RWPE2 (cell line): ENCODE measurements at places on chromosomes 16 and 17.
A peak's percentile ranks its signal among the peaks of the same experiment; 100 is the strongest.

- no peaks in the 10 kb centered on the region for H3K36me3 ChIP-seq
- H3K4me1 ChIP-seq = no peaks in the 10 kb centered on the region
- no peaks in the 10 kb centered on the region for H3K27me3 ChIP-seq
- H3K27ac ChIP-seq = no peak overlapping the region
- DNase-seq = no peak
Measured at GRCh38 chr16:17160285-17160853, 310.4 kb downstream of the XYLT1 start.

DNA sequence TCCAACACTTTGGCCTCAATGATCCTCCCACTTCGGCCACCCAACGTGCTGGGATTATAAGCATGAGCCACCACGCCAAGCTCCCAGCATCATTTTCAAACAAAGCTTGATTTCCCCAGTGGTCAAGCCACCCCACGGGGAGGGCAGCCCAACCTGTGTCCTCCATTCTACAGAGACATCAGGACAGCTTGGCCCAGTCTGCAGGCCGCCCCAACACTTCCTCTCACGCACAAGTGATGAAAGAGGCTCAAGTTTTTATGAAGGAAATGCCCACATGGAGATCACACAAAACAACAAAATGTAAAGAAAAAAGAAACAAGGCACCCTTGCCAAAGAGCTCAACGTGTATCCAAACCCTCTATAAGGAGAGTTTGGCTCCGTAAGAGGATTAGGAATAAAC lies 112.4 kb downstream of the XYLT1 start:
- no peak overlapping the region for H3K27ac ChIP-seq
- H3K4me3 ChIP-seq = no peak overlapping the region
- no peak for DNase-seq
- H3K4me1 ChIP-seq = peaks cover 6% of the 10 kb centered on the region

GRCh38 chr17:1264196-1264595 lies 6.0 kb upstream of the BHLHA9 start:
- H3K36me3 ChIP-seq = no peaks in the 10 kb centered on the region
- H3K27me3 ChIP-seq = peaks cover 3% of the 10 kb centered on the region
- no peak for DNase-seq

DNA sequence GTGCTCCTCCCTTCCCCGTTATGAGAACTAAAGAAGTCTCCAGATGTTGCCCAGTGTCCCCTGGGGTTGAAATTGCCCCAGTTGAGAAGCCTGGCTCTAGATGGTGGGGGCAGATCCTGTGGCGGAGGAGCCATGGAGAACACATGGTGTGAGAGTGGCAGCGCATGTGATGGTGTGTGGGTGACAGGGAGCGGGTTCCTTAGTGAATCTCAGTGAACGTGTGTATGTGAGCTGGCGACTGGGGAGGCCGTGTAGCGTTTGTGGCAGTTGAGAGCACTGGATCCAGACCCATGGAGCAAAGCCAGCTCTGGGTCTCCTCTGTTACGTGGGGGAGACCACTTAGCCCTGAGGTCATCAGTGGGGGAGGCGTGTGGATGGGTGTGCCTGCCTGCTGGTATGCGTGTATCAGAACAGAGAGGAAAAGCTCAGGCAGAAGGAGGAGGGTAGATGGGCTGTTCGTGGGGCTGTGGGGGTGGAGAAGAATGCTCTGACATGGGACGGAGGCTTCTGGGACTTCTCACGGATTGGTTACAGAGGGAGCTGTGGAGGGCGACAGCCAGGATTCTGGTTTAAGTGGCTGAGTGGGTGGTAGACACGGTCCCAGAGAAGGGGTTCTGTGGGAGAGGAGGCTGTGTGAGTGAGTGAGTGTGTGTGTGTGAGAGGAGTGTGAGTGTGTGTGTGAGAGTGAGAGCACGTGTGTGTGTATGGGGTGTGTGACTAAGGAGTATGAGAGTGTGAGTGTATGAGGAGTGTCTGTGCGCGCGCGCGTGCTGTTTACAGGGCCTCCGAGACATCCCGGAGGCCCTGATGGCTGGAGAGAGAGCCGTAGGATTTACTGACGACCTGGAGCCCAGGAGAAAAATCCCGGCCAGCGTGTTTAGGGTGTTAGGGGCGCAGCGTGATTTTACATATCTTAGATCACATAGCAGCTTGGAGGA lies 193.8 kb downstream of the SNX29 start:
- no peaks in the 10 kb centered on the region for H3K27me3 ChIP-seq
- H3K36me3 ChIP-seq = no peaks in the 10 kb centered on the region
- no peak overlapping the region for H3K27ac ChIP-seq
- DNase-seq = no peak
- no peak overlapping the region for H3K4me3 ChIP-seq
- H3K4me1 ChIP-seq = no peaks in the 10 kb centered on the region

- no peak within 1 kb of the TSS for H3K27ac ChIP-seq
- H3K4me1 ChIP-seq = peaks cover 9% of the 10 kb centered on the region
- no peaks in the 10 kb centered on the region for H3K27me3 ChIP-seq
Measured at GRCh38 chr17:41029633-41030245, at the start of gene KRTAP1-4. TSS of gene KRTAP1-4 (minus strand) at chr17:41030195. CDS start at chr17:41030078, 117 bp downstream.

GRCh38 chr17:83115202-83115651 lies 35.8 kb downstream of the METRNL start:
- no peaks in the 10 kb centered on the region for H3K36me3 ChIP-seq
- no peak for DNase-seq
- no peak overlapping the region for H3K27ac ChIP-seq
- no peaks in the 10 kb centered on the region for H3K27me3 ChIP-seq

- H3K4me1 ChIP-seq = no peaks in the 10 kb centered on the region
- no peak overlapping the region for H3K27ac ChIP-seq
- H3K4me3 ChIP-seq = no peak overlapping the region
- DNase-seq = no peak
Measured at GRCh38 chr16:67444259-67445125, 13.6 kb downstream of the HSD11B2 start.

- no peaks in the 10 kb centered on the region for H3K27me3 ChIP-seq
- no peaks in the 10 kb centered on the region for H3K4me1 ChIP-seq
- no peak overlapping the region for H3K27ac ChIP-seq
Measured at GRCh38 chr16:58658796-58659211, 25.8 kb downstream of the SLC38A7 start.

- no peaks in the 10 kb centered on the region for H3K27me3 ChIP-seq
- no peaks in the 10 kb centered on the region for H3K36me3 ChIP-seq
- no peak for DNase-seq
- no peaks in the 10 kb centered on the region for H3K4me1 ChIP-seq
- no peak overlapping the region for H3K27ac ChIP-seq
- H3K4me3 ChIP-seq = no peak overlapping the region
Measured at GRCh38 chr16:6317934-6318333, 1014.7 kb upstream of the RBFOX1 start.

DNA sequence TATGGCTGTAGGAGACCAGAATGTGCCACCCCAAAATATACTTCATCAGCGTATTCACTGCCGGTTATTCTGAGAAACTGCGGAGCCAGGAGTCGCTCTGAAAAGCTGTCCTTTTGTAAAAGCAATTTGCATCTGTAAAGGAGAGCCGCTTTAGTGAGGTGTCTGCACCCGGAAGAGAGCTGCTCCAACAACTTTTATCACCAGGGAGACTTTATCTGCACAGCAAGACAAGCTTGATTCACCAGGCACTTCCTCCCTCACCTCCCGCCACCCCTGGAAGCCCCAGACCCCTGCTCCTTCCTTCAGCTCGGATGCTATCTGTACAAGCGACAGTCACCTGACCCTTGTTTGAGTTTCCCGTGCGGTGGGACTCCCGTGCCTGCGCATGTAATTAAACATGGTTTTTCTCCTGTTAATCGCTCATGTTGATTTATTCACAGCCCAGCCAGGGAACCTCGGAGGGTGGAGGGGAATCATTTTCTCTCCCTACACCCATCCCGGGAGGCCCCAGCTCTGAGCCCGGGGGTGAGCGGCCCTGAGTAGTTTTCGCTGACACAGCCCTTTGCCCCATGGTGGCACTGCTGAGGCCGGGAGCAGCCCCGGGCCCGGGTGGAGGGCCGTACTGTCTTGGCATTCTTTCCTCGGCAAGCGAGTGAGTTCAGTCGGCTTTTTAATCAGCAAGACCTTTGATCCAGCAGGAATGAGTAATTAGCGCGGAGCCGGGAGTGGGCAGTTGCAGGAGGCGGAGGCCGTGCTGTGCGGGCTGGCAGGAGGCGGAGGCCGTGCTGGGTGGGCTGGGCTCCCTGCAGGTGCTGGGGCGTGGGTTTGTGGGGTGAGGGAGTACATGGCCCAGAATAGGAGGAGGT lies 222.7 kb upstream of the CIBAR2 start:
- H3K36me3 ChIP-seq = no peaks in the 10 kb centered on the region
- no peaks in the 10 kb centered on the region for H3K27me3 ChIP-seq
- H3K4me1 ChIP-seq = peaks cover 11% of the 10 kb centered on the region
- H3K27ac ChIP-seq = no peak overlapping the region
- no peak for DNase-seq
- no peak overlapping the region for H3K4me3 ChIP-seq

- no peaks in the 10 kb centered on the region for H3K36me3 ChIP-seq
- no peaks in the 10 kb centered on the region for H3K27me3 ChIP-seq
- no peak overlapping the region for H3K27ac ChIP-seq
- no peak for DNase-seq
- H3K4me1 ChIP-seq = no peaks in the 10 kb centered on the region
Measured at GRCh38 chr17:8131844-8132441, 8.0 kb upstream of the HES7 start.

DNA sequence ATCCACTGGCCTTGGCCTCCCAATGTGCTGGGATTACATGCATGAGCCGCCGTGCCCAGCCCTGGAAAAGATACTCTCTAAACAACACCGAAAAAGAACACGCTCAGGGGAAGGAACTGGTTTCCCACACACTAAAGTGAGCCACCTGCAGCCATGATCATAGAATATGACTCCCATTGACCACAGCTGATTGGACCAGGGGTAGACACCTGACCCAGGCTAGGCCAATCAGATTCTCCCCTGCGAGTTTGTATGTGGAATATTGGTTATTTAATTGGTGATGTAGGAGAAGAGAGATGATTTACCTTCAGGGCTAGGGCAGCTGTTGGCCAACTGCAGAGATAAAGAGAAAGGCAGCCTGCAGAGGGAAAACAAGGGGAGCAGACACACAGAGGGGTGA lies 9.0 kb upstream of the GGA2 start:
- no peaks in the 10 kb centered on the region for H3K4me1 ChIP-seq
- DNase-seq = no peak
- no peak overlapping the region for H3K4me3 ChIP-seq
- H3K27ac ChIP-seq = no peak overlapping the region
- H3K36me3 ChIP-seq = peaks cover 47% of the 10 kb centered on the region

DNA sequence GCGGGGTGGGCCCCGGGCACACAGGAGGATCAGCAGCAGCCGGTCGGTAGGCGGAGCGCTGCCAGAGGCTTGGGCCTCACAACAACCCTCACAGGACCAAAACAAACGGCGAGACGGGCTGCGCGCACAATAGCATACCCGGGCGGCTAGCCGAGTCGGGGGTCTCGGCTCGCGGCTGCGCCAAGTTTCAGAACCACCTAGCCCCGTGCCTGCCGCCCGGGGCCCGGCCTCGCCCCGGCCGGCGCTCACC lies 732 bp downstream of the ULK2 start:
- H3K4me1 ChIP-seq = peaks cover 6% of the 10 kb centered on the region
- H3K27me3 ChIP-seq = no peaks in the 10 kb centered on the region
- peak overlapping the region; percentile 60 for H3K4me3 ChIP-seq

- H3K27me3 ChIP-seq = peaks cover 4% of the 10 kb centered on the region
- H3K27ac ChIP-seq = no peak overlapping the region
- no peak overlapping the region for H3K4me3 ChIP-seq
- no peak for DNase-seq
- no peaks in the 10 kb centered on the region for H3K4me1 ChIP-seq
- no peaks in the 10 kb centered on the region for H3K36me3 ChIP-seq
Measured at GRCh38 chr16:88790312-88791211, 5.5 kb upstream of the PIEZO1 start.

DNA sequence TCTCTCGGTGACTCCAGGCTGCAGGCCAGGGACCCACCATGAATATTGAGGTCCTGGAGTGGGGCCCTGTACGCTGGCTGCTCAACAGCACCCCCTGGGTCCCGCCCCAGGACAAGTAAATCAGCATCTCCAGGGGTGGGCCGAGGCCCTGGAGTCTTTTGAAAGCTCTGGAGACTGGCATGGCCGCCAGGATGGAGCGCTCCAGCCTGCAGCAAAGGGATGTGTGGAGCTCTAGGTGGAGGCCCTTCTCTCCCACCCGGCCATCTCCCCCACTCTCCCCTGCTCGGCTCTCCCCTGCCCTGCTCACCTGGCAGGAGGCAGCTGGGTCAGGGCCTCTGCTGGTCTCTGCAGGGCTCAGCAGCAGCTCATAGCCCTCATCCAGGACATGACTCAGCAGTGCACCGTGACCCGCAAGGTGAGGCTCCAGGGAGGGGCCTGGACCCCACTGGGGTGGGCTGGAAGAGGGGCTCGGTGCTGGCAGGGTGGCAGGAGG lies 16.6 kb downstream of the SGSH start:
- H3K4me1 ChIP-seq = no peaks in the 10 kb centered on the region
- H3K36me3 ChIP-seq = no peaks in the 10 kb centered on the region
- H3K27ac ChIP-seq = no peak overlapping the region
- no peak overlapping the region for H3K4me3 ChIP-seq

DNA sequence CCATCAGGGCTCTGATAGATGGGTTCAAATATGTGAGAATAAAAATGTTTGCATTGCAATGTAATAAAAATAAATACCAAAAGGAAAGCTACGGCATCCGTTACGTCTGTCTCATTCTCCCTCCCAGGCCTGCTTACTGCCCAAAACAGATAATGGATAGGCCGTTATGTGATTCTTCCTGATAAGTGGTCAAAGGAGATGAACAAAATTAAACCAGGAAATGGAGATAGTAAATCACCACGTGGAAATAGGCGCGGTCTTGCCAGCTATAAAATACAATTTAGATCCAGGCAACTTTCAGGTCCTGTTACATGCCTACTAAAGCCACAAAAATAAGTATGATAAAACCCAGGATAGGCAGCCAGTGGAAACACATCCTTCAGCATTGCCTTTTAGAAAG lies 49.5 kb upstream of the CCL1 start:
- H3K4me3 ChIP-seq = no peak overlapping the region
- peaks cover 33% of the 10 kb centered on the region for H3K27me3 ChIP-seq
- H3K4me1 ChIP-seq = no peaks in the 10 kb centered on the region
- no peak overlapping the region for H3K27ac ChIP-seq
- DNase-seq = no peak
- no peaks in the 10 kb centered on the region for H3K36me3 ChIP-seq
